Panc1 (cell line): ENCODE measurements at places on chromosomes 2 and 18.

- no peak for DNase-seq
Observed at GRCh38 chr2:239337122-239337876, 63.5 kb downstream of the HDAC4 start.

GRCh38 chr2:239791526-239792404, 233.4 kb downstream of the NDUFA10 start:
- no peak for DNase-seq

DNA sequence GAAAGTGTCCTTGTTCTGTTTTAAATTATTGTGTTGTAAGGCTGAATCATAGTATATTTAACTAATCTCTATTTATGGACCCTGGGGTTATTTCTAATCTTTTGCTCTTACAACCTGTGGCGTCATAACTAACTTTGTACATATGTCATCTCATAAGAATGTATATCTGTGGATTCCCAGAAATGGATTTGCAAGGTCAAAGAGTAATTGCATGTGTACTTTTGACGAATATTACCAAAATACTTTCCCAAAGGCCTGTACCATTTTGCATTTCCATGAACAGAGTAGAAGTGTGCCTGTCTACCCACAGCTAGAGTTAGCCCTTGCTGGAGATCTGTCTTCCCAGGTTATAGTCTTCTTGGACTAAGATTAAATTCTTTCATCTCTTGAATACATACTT, 42.8 kb downstream of the SEMA4F start:
- no peak for DNase-seq

- DNase-seq, result no peak
Observed at GRCh38 chr18:63972002-63972376, 2.1 kb downstream of the SERPINB8 start.

DNA sequence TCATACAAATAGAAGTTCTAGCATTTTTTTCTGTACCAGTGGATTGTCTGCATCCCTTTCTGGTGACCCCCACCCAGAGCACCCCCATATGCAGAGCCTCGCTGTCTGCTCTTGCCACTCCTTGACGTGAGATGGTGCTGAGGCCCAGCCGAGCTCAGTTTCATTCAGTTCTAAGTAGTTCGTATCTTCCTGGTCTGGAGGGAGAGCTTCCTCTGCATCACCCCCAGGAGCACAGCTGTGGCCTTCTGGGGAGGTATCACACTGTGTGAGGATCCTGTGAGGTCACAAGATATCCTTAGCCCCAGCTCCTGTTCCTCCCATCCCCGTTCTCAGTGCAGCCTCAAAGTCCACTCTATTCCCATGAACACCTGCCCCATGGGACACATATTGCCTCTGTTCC, 132.7 kb downstream of the PTGR3 start:
- no peak for DNase-seq

DNA sequence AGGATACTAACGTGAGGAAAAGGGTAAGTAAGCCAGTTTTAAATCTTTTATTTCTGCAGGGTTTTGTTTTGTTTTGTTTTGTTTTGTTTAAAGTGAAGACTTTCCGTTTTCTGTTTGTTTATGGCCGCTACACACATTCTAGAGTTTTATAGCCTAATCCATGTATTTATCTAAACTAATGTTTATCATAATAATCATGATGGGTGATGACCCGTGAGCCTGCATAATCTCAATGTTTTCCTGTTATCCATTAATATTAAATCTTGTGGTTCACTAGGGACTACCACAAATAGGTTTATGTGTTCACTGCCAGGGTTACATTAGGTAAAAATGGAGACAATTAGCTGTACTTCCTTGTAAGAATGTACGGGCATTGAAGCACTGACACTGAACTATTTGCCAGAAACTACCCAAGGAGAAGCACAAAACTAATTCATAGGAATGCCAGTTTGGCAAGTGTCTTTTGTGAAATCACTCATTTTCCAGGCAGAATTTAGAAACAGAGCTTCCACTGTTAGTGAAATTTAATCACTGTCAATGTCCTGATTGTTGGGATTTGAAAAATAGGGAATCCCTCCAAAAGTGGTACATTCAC, 574.8 kb downstream of the LRP1B start:
- no peak for DNase-seq

DNA sequence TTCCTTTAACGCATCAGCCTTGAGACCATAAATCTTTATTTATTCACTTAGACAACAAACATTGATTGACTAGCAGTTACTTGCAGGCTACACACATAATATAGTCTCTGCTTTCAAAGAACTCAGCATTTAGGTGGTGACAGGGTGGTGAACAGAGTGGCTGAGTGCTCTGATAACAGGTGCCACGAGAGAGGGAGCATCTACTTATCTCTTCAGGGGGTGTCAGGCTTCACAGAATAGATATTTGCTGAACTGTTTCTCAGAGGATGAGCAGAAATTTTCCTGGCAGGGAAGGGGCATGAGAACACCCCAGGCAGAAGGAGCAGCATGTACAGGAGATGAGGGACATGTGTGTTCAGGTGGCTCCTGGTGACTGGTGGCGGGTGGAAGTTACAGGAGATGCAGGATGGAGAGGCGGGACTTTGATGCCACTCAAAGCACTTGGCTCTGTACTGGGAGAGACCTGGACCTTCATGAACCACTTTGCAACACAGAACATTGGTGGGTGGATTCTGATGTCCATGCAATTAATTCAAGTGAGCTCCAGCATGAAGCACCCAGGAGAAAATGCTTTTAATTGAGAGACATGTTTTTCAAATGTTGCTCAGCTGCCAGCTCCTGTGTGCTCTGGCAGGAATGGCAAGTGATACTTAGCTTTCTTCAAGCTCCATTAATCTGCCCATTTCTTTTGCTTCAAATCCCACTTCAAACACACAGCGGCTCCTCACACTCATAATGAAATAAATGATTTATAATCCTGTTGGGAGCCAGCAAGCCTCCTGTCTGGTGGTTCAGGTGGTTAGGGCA, 248.9 kb downstream of the MYCN start:
- DNase-seq, result no peak

- no peak for DNase-seq
Observed at GRCh38 chr2:167851323-167851860, 396.0 kb downstream of the STK39 start.

- DNase-seq, result no peak
Observed at GRCh38 chr2:174495365-174496012, 8.7 kb upstream of the GPR155 start.

- DNase-seq, result no peak
Observed at GRCh38 chr2:10985260-10985659, 73.5 kb downstream of the KCNF1 start.

DNA sequence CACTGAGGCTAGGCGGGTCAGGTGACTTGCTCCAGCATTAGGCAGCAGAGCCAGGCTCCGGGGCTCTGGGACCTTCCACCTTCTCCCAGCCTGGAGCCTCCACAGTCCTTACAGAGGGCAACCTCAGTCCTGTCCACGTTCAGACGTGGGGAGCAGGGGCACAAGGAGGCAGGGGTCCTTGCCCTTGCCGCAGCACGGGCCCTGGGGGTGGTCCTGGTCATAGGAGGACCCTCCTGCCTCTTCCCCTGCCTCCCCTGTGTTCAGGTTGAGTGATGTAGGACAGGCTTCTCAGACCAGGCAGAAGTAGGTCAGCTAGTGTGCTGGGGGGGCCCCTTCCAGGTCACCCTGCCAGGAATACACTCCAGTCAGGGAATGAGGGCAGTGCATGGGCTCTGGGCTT, 5.4 kb upstream of the ARHGEF4 start:
- no peak for DNase-seq

GRCh38 chr2:229980431-229981184, 58.3 kb downstream of the FBXO36 start:
- peak; percentile 33 for DNase-seq

DNA sequence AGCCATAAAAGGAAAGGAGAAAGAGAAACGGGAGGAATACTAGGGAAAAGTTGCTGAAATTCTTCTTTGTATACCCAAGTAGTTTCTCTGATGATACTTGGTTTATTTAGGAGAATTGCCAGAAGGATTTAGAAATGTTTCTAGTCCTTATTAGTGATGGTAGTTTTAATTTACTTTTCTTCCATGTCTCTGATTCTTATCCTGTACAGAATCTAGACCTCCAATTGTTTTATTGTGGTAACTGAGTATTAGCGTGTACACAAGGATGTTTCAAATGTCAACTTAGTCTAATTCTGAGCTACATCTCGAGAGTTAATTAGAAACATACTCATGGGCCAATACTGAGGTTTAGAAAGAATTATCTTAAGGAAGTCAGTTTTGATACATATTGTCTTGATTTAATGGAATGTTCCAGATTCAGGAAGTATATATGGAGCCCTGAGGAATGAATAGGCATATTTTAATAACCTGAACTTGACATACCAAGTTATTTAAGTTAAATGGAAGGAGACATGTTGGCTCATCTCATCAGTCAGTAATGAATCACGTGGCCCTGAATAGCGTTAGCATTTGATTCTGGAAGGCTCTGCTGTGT, 219.6 kb downstream of the LTBP1 start:
- no peak for DNase-seq

DNA sequence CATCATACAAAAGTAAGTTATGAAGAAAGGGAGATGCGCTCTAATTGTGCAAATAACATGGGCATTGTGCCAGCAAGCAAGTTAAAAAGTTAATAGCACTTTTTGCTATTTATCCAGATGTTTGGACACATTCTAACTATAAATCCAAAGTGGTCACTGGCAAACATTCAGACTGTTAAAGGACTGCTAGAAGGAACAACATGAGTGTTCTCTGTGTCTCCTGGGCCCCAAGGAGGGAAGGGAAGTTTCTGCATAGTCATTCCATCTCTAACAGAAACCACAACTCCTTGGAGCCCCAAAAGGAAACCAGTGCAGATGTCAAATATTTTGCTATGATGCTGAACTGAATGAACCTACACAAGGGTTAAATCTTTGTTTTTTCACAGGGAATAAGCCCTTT, 213.3 kb upstream of the HNRNPA3 start:
- DNase-seq, result no peak

GRCh38 chr2:83584672-83585071, 874.4 kb downstream of the SUCLG1 start:
- DNase-seq, result no peak

GRCh38 chr18:62778976-62779869, 63.9 kb downstream of the PHLPP1 start:
- no peak for DNase-seq

DNA sequence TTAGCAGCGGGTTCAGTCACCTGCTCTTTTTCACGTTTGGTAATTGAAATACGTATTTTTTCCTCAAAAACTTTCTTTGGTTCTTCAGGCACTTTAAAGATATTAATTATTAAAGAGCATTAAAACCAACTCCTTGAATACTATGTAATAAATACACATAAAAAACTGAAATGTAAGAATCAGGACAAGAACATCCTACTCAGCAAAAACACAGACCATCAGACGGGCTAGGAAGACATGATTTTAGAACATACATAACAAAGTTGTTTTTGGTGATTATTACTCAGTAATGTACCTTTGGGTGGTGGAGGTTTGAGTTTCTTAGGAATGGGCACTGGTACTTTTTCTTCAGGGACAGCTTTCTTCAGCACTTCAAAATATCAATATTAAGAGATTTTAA, 126.1 kb downstream of the TTN start:
- DNase-seq, result no peak

DNA sequence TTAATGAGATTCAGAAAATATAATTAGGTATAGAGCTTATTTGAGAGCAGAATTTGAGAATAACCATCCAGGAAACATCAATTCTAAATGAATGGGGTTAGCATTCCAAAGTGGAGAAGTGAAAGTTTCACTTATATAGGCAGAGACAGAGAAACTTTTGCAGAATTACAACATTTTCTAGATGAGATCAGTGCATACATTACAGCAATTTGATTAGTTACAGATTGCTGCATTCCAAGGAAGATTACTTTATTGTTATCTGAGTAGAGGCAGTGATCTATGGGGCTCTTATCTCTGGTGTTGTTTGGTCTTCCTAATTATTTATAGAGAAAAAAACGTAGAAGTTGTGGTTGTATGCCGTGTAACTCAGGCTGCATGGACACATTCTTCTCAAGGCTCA, 373.8 kb upstream of the SYT4 start:
- DNase-seq, result no peak

GRCh38 chr2:138665937-138666336, 114.3 kb downstream of the NXPH2 start:
- no peak for DNase-seq

GRCh38 chr2:105795575-105795934, 50.8 kb downstream of the NCK2 start:
- DNase-seq, result no peak

GRCh38 chr18:767084-767882, 44.8 kb downstream of the YES1 start:
- DNase-seq, result no peak

GRCh38 chr2:31037058-31037457, 101.2 kb downstream of the GALNT14 start:
- DNase-seq, result no peak

DNA sequence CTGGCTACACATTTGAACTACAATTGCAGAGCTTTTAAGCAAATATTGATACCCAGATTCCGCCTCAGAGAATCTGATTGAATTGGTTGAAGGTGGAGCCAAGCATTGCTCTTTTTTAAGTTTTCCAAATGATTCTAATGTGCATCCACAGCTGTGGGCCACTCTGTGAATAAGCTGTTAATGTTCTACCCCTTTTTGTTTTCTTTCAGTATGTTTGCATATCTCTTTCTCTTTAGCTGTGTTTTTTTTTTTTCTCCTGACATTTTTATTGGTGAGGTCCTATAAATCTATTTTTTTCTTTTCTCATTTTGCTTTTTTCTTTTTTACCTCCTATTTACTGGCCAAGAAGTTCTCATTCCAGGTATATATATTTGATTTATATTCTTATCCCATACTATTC, 6.5 kb downstream of the SCN3A start:
- no peak for DNase-seq

- DNase-seq, result no peak
Observed at GRCh38 chr2:185738679-185739472, at the start of gene FSIP2. TSS of gene FSIP2 (plus strand) at chr2:185738804. CDS start at chr2:185738895, 91 bp downstream.

GRCh38 chr2:143558665-143559064, 429.4 kb downstream of the ARHGAP15 start:
- DNase-seq, result no peak
